IPS DF 19.7 (cell line): ENCODE measurements at places on chromosomes 3 and 15.

GRCh38 chr3:27554706-27555105, 70.5 kb upstream of the SLC4A7 start:
- DNase-seq = no peak

DNA sequence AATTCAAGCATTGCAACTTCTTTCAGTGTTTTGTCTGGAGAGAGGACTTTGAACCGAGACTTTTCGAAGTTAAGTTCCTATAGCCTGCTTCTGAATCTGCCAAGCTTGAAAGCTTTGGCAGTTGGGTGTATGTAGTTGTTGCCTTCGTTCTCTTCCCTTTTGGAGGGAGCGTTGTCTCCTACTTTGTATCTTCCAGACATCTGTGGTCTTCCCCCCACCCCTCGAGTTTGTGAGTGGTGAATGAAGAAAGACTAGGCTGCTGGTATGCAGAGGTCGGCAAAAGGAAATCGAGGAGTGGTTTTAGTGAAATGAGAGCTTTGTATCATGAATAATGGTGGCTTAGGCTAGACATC, 1.3 kb downstream of the CTNNB1 start:
- DNase-seq = no peak

- DNase-seq = no peak
Observed at GRCh38 chr15:88091444-88092016, 165.0 kb downstream of the NTRK3 start.

DNA sequence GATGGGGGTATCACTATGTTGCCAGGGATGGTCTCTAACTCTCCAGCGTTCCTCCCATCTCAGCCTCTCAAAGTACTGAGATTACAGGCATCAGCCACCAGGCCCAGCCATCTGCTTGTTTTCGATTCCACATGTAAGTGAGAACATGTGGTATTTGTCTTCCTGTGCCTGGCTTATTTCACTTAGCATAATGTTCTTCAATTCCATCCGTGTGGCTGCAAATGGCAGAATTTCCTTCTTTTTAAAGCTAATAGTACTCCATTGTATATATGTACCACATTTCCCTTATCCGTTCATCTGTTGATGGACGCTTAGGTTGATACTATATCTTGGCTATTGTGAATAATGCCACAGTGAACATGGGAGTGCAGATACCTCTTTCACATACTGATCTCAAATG, 70.6 kb downstream of the ASB7 start:
- no peak for DNase-seq

DNA sequence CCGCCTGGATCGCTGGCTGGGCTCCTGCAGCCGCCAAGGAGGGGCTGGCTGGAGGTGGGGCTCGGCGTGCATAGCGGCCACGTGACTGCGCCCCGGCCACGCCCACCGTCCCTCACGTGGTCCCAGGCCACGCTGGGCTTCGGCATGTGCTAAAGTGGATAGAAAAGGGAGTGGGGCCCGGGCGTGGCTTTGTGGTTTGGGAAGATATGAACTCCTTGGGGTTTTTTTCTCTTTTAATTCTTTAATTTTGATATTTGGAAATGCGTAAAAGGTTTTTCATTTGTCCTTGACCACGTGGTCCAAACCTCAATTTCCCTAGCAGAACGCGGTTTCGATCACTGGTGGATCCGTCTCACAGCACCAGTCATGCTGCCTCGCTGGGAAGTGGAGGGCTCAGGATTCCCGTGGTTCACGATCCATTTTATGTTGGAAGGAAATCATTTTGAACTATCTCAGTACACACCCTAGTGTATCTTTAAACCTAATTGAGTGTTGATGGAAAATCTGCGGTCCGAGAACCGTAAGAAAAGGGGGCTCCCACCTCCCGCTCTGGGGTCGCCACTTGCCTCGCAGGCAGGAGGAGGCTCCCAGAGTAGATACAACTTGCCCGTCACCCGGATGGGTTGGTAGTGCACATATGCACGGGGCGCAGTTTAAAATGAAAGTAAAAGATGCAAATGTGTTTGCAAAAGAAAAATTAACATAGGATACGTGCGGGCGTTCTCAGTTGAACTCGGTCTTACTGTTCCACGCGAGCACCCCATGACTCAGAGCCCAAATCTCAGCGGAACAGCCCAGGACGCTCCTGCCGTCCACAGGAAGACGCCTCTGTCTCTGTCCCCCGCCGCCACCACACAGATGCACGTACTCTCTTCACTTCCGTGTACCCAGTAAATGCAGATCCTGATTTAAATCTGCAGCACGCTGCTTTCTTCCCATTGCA, 141.9 kb downstream of the PGPEP1L start:
- no peak for DNase-seq

DNA sequence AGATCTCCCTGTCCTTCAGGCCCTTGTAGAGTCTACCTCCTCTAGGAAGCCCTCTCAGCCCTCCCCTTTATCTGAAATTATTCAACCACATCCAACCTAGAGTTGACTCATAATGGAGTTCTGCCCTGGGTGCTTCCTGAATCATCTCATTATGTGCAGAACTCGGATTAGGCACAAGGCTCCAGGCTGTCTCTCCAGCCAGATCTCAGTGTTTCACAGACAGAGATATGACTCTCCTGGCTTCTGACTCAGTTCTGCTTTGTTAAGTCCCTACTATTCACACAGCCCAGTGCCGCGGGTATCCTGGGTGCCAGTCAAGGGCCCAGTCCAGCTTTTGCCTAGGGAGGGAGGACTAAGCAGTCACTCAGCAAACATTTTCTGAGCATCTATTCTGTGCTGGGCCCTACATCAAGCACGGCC, 9.3 kb downstream of the STRA6 start:
- DNase-seq = no peak

DNA sequence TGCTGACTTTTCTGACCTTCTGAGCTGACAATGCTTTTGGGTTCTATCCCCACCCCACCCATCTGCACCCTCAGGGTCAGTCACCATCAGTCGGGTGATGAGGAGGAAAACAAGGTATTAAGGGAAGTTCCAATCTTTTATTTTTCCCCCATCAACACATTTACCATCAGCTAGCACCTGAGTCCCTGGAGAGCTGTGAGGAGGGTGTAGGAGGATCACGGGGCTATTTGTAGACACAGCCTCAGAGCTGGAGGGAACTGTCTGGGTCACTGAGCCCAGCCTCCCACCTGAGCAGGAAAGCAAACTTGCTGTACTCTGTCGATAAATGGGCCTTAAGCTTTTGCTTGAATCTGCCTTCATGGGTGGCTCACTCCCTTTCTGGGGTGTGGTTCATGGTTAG, 24.8 kb upstream of the ZFAND6 start:
- DNase-seq = no peak

- DNase-seq = no peak
Observed at GRCh38 chr3:40585381-40586016, 60.7 kb downstream of the ZNF621 start.

DNA sequence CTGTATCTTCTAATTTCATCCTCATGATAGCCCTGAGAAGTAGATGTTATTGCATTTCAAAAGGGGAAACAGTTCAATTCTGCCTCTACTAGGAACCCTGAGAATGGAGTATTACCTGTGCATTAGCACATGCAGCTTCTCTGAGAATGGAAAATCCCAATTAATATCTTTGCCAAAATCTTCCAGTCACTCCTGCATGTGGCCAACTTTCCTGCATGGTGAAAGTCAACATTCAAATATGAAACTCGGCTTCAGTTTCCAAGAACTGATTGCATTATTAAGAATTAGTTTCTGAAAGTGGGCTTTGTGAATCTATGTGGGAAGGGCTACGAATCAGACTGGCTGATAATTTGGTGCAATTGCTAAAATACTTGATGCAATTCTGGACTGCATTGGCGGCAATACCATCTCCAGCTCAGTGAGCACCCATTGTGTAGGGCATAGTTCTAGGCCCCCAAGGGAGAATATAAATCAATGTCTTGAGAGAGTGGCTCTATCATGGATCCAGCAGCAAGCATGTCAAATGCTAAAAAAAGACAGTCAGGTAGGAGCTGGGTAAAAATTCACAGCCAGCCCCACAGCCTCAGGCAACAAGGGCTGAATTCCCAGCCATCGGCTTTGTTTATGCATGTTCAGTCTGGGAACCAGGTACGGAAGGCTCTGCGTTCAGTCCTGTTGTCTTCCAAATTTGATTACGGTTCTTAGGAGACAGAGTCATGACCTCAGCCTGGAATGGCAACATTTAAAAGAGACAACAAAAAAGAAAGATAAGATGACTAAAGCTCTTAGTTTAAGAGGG, 18.8 kb upstream of the BCL6 start:
- no peak for DNase-seq

GRCh38 chr15:78242128-78242527, 7.8 kb upstream of the ACSBG1 start:
- no peak for DNase-seq

- no peak for DNase-seq
Observed at GRCh38 chr3:42210726-42211125, 55.3 kb downstream of the CCK start.
